Astrocyte of the hippocampus (primary cell): ENCODE measurements at places on chromosomes 16 and 17.

GRCh38 chr17:47982091-47982617, 11.2 kb downstream of the CDK5RAP3 start:
- DNase-seq, result no peak

DNA sequence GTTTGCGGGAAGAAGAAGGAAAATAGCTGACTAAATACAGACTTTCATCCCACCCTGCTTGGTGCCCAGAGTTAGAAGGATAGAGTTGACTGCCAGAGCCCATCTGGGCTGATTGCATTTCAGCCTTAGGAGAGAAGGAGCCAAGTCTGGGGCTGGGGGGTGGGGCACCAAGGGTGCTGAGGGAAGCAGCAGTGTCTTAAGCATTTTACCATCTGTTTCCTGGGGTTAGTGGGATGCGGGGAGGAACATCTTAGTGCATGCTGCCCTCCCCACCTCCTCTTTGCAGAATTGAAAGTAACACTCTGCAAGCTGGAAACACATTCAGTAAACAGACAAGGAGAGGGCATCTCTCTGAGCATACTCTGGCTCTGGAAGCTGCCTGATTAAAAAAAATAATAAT, 1.5 kb upstream of the ARL5C start:
- DNase-seq, result no peak

DNA sequence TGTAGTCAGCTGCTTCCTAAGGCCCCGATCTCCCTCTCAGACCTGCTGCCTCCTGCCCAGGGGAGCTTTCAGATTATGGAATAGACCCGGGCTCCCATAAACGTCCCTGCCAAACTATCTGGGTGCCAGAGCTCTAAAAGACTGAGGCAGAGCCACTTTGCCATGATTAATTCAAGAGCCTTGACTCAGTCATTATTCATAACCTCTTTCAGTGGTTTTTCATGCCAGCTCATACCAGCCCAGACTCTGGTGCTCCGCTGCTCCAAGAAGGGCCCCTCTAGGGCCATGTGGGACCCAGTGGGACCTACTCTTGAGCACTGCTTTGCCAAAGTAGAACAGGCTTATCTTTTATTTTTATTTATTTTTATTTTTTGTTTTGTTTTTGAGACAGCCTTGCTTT, 23.9 kb downstream of the DNAI2 start:
- DNase-seq, result no peak

- no peak for DNase-seq
Observed at GRCh38 chr16:67034487-67034886, 5.5 kb downstream of the CBFB start.
